ENCODE measurements at places on chromosomes 6 and 20. TPM values are rescaled to one million over a fixed set of nuclear protein-coding genes. Genes with fewer than 3 reads are reported as not detected.

Gene SRMS
- not detected for total RNA-seq

Gene SOX18
- total RNA-seq, result 24.4 TPM

Gene GRM4
- total RNA-seq, result not detected

Gene DNAJC5
- 63.2 TPM for total RNA-seq

Gene WFDC12
- total RNA-seq, result not detected

Gene ZNF343
- 9.1 TPM for total RNA-seq

Gene CDK19
- 4.9 TPM for total RNA-seq

Gene TFAP2D
- total RNA-seq, result not detected

Gene TRIM15
- total RNA-seq, result not detected

Gene SLC35D3
- under 0.01 TPM for total RNA-seq

Gene PMEPA1
- total RNA-seq, result 19.2 TPM

Gene AHI1
- 6.8 TPM for total RNA-seq

Gene TINAG
- 0.32 TPM for total RNA-seq

Gene SNAP25
- 0.15 TPM for total RNA-seq

Gene AGPAT4
- 7.5 TPM for total RNA-seq

Gene MUC21
- not detected for total RNA-seq

Gene REM1
- not detected for total RNA-seq

Gene FOXA2
- total RNA-seq, result not detected

Gene TMEM151B
- under 0.01 TPM for total RNA-seq

Gene TAGAP
- not detected for total RNA-seq

Gene GSTA3
- total RNA-seq, result not detected

Gene TULP1
- not detected for total RNA-seq

Gene EPPIN
- total RNA-seq, result not detected

Gene MOG
- not detected for total RNA-seq

Gene PSORS1C1
- total RNA-seq, result 3.3 TPM

Gene PHACTR3
- total RNA-seq, result not detected

Gene TSHZ2
- under 0.01 TPM for total RNA-seq

Gene KCNQ5
- total RNA-seq, result not detected

Gene BTN2A1
- total RNA-seq, result 8.8 TPM

Gene XKR7
- not detected for total RNA-seq

Gene HUS1B
- 0.65 TPM for total RNA-seq

Gene SLC2A10
- total RNA-seq, result 13.3 TPM

Gene RBM12
- 58.7 TPM for total RNA-seq

Gene STMND1
- not detected for total RNA-seq

Gene NINL
- total RNA-seq, result 9.4 TPM

Gene MYB
- not detected for total RNA-seq

Gene ASIP
- not detected for total RNA-seq

Gene POU3F2
- not detected for total RNA-seq
